Endothelial cell (in vitro differentiated cells): ENCODE measurements at places on chromosomes 12 and 14. TPM values are rescaled to one million over a fixed set of nuclear protein-coding genes. Genes with fewer than 3 reads are reported as not detected.

BTBD6 gene
- 45.1 TPM for total RNA-seq

MGAT4C gene
- total RNA-seq = 1.1 TPM

ALG10B gene
- total RNA-seq = 0.44 TPM

TAS2R14 gene
- total RNA-seq = 2.0 TPM

SSPN gene
- 2.7 TPM for total RNA-seq

LGR5 gene
- total RNA-seq = 1.1 TPM

FOXN4 gene
- total RNA-seq = not detected

KRT79 gene
- total RNA-seq = not detected

LGALS3 gene
- 4.1 TPM for total RNA-seq

NTS gene
- 79.2 TPM for total RNA-seq

P2RX2 gene
- total RNA-seq = not detected

GALNT16 gene
- total RNA-seq = 2.8 TPM

GON7 gene
- 15.5 TPM for total RNA-seq

STAC3 gene
- 3.3 TPM for total RNA-seq

MYF6 gene
- total RNA-seq = 0.31 TPM

NPFF gene
- not detected for total RNA-seq

GEMIN2 gene
- 21.4 TPM for total RNA-seq

TAS2R7 gene
- total RNA-seq = not detected

CMA1 gene
- total RNA-seq = not detected

IPO8 gene
- total RNA-seq = 43.0 TPM

GNPNAT1 gene
- 12.0 TPM for total RNA-seq

MYO1H gene
- total RNA-seq = 4.4 TPM

NRIP2 gene
- total RNA-seq = 0.13 TPM

JAG2 gene
- 280 TPM for total RNA-seq

LYZ gene
- total RNA-seq = 3.6 TPM

RTL1 gene
- 0.18 TPM for total RNA-seq

TMTC1 gene
- total RNA-seq = 0.95 TPM

IAPP gene
- total RNA-seq = not detected

SLC8A3 gene
- total RNA-seq = 0.13 TPM

TPH2 gene
- 0.10 TPM for total RNA-seq
